ENCODE measurements at places on chromosomes 12 and 14.
A peak's percentile ranks its signal among the peaks of the same experiment; 100 is the strongest.

DNA sequence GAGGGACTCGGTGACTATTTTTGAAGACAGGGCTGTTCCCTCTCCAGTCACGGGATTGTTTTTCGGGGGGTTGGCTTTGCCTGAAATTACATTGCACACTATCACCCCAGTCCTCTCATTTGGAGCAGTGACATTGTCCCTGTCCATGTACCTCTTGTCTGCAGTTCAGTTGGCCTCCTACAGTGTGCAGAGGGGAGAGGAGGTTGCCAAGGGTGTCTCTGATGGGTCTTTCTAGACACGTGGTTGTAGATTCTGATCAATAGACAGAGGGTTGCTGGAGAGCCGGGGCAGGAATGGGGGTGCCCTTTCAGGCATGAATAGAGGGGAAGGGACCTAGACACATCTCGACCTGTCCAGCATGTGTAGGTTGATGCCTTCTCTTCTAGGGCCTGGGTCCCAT, 1.2 kb downstream of the TMEM120B start:
- DNase-seq, result no peak

DNA sequence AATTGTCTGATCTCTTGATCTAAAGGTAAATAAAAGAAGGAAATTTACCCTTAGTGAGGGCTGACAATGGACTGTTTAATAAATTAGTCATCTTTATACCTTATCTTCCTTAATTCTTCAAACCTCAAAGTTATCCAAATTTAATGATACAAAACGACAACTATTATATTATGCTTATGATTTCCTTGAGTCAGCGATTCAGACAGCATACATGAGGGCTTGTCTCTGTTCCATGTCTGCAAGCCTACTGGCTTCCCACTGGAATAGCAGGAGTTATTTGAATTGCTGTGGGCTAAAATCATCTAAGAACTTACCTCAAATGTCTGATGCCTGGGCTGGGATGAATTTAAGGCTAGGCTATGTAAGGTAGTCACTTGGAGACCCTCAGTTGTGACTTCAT, 197.2 kb upstream of the MDGA2 start:
- DNase-seq, result no peak

- DNase-seq, result peak; percentile 7
Observed at GRCh38 chr12:6038160-6038559, 86.3 kb downstream of the VWF start.

DNA sequence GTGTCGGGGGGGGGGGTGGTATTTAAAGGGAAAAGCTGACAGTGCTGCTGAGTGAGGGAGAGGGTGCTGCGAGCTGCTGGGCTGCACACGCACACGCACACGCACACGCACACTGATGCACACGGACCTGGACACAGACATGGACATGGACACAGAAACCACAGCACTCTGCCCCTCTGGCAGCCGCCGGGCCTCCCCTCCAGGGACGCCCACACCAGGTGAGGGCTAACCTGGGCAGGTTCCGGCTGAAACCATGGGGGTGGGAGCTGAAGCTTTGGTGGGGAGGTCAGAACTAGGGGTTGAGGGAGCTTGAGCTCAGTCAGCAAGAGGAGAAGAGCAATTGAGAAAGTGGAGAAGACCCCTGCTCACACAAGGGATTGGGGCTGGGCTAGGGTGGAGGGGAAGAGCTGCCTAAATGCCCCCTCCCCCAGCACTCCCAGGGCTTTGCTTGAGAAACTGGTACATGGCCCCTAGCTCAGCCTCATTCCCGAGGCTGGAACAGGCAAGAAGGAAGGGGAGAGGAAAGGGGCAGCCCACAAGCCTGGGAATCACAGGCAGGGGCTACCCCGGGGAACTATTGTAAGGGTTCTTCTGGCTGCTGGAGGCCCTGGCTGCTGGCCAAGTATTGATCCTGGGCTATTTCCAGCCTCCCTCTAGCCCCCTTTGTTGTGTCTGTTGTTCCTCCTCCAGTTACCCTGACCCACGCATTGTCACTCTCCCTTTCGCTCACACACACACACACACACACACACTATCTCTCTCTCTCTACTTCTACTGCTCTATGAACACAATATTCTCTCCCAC, at the start of gene REM2:
Gene REM2, plus strand, starts transcription at position 50 of the 804 bp plus-strand sequence. Its CDS starts 66 bp downstream, at position 116.
- no peak for DNase-seq

DNA sequence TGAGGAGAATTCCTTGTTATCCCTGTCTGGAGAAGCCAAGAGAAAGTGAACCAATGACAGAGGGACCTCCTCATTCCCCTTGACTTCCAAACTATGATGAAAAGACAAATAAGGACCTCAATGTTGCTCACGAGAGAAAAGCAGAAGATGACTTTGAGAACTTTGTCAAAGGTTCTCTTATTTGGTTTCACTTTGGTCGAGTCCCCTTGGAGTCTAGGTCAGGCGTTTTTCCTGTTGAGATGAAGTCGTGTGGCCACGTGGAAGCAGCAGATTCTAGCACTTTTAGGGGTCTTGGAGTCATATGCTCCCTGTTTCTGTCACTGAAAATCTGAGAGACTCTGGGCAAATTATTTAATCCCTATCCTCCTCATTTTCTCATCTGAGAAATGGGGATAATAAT, 33.8 kb upstream of the COL2A1 start:
- DNase-seq, result no peak

DNA sequence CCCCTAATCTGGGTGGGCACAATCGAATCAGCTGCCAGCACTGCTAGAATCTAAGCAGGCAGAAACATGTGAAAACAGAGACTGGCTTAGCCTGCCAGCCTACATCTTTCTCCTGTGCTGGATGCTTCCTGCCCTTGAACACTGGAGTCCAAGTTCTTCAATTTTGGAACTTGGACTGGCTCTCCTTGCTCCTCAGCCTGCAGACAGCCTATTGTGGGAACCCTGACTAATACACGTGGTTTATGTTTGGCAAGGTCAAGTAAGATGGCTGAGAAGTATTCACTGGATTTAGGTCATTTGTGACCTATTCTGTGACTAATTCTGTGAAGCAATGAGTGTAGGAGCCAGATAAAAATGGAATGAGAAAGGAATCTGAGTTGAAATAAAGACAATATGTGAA, 11.0 kb downstream of the GPR135 start:
- no peak for DNase-seq
